NCI-H524 (cell line): ENCODE measurements at places on chromosomes 11 and 22.
A peak's percentile ranks its signal among the peaks of the same experiment; 100 is the strongest.

GRCh38 chr11:64787526-64788320, 9.4 kb upstream of the SF1 start:
- no peak for DNase-seq

DNA sequence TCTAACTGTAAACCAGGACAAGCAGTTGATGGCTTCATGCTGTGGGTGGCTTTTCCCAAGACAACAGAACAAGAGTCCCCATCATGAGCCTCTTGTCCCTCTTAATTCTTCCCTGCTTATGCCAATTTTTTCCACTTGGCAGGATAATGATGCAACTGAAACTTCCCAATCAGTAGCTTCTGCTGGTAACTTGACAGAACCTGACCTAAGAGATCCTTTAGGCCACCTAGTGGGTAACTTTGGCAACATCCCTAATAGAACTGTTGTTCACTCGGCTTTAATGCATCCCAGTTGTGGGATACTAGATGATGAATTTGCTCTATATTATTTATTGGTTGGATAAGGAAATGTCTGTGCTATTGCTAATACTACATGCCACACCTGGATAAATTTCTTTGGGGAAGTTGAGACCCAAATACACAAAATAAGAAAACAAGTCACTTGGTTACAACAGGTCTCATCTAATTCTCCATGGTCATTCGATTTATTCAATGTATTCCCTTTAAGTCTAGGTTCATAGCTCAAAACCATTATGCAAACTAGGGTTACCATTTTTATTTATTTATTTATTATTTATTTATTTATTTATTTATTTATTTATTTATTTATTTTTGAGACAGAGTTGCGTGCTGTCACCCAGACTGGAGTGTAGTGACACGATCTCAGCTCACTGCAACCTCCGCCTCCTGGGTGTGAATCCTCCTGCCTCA, 41.4 kb upstream of the NFAM1 start:
- peak; percentile 71 for DNase-seq

DNA sequence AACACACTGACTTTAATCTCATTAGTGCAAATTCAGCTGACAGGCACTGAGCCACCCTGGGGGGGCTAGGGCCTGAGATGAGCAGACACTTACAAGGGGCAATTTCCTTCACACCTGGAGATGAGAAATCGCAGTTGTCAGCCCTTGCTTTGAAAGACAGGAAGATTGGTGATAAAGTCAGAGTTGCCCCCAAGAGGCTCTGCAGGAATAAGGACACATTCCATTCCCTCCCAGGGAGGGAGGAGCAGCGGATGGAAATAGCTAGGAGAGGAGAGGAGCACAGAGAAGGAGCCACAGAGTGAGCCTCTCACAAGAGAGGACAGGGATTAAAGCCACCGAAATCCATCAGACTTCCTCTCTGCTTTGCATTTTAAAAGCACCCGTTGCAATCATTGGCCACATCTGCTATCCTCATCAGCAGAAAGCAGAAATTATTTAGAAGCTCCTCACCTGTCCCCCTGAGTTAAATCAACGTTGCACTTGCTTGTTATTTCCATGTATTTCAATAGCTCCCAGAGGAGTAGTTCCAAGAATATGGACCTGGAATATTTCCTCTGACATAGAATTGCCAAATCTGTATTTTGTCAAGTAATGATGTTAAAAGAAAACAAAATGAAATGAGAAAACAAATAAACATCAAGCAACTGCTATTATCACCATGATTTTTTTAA, 213.7 kb downstream of the BARX2 start:
- DNase-seq, result no peak

- DNase-seq, result no peak
These were observed 1.2 kb downstream of the PLA2G3 start for GRCh38 chr22:31139066-31139465.

DNA sequence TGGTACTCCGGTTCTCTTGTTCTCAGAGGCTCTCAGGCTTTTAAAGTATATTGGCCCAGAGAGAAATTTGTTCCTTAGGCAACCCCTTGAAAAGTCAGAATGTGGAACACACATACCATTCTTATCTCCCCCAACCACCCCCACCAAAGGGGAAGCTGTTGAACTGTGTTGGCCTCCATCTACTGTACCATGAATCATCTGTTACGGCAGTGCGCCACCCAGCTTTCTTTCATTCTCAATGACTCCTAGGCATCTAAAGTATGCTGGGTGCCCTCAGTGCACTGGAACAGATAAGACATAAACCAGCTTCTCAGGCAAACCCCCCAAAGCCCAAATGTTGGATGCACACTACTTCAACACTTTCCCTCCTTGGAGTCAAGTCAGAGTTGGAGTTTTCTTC, 696.2 kb upstream of the TENM4 start:
- no peak for DNase-seq

GRCh38 chr11:33713151-33713855, 12.7 kb upstream of the C11orf91 start:
- no peak for DNase-seq

- DNase-seq, result no peak
These were observed 15.8 kb upstream of the SLC36A4 start for GRCh38 chr11:93213622-93214021.

DNA sequence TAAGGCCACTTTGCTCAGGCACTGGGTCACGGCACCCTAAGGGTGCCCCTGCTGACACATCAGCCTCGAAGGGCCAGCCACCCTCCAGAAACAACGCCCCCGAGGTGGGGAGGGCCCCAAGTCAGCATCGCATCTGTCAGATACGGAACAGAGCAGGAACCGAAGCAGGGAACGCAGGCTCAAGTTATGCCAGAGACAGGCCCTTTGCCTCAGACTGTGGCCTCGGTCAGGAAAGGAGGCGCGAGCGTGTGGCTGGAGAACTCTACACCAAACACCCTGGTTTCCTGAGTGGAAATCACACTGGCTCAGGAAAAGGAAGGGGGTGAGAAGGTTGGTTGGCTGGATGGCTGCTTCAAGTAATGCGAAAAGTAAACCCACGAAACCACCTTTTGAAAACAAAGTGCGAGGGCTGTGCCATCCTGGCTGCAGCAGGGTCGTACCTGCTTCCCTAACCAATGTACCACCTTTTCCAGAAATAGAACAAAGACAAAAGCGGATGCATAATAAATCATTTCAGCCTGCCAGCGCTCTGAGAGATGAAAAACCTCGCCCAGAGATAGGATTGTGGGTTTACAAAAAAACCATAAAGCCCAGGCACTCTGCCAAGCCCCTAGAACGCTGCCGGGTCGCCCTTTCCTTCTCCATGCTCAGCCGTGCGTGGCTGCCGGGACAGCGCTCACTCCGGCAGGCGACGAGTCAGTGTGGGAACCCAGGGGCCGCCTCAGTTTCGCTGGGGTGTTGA, 38.6 kb downstream of the TRMU start:
- DNase-seq, result no peak

GRCh38 chr11:12966002-12966401, 43.1 kb upstream of the RASSF10 start:
- no peak for DNase-seq

DNA sequence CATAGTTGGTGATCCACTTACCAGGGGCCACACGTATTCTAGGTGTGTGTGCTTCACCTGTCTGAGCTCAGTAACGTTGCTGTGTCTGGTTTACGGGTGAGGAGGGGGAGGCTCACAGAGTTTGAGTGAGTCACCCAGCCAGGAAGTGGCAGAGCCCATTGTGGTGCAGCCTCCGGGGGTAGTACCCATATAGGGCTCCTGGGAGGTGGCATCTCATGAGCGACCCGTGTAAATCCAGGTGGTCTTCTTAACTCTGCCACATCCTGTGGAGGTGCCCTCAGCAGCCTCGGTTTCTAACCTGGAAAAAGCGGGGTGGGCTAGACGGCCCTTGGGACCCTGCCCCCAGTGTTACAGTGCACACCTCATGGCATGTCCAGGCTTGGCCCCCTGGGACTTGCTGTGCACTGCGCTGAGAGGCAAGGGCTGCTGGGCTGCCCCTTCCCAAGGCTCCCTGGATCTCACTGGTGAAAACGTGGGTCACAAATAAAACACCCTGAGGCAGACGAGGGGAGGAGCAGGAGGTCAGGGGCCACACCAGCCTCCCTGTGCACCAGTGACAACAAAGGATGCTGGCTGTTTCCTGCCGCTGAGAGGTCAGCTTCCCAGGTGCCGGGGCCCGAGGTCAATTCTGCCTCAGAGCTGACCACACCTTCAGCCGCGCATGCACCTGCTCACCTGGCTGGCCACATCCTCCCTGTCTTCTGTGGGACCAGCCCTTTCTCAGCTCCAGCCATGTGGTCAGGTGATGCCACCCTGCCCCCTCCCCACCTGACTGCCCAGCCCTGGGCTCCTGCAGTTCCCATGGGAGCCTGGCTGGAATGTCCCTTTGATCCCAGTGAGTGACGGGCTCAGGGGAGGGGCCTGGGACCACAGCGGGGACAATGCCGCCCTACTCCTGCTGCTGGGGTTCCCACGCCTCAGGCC, 305.1 kb downstream of the CTTN start:
- DNase-seq, result no peak

GRCh38 chr11:1123970-1124369, 33.8 kb upstream of the MUC5AC start:
- no peak for DNase-seq
